C1 segment of cervical spinal cord (tissue), 14 donors: ENCODE measurements at places on chromosomes 1 and 21.

DNA sequence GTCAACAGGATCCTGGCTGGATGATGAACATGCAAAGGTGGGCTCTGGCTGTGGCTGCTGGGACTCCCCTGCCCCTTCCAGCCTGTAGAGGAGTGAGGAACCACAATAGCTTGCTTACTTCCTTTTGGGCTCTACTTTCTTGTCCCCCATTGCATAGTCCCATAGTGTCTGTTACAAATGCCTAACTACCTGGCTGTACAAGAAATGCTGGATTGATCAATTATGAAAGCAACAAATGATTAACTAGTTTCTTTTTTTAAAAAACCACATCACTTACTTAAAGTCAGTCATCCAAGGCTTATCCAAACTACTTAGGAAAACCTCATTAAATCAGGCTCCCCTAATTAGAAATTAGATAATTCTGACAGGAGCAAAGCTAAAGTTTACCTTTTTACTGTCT lies 514.1 kb upstream of the PKN2 start:
- no peak for DNase-seq

- DNase-seq = no peak
These were observed 14.2 kb upstream of the CYP4B1 start for GRCh38 chr1:46784666-46785065.

DNA sequence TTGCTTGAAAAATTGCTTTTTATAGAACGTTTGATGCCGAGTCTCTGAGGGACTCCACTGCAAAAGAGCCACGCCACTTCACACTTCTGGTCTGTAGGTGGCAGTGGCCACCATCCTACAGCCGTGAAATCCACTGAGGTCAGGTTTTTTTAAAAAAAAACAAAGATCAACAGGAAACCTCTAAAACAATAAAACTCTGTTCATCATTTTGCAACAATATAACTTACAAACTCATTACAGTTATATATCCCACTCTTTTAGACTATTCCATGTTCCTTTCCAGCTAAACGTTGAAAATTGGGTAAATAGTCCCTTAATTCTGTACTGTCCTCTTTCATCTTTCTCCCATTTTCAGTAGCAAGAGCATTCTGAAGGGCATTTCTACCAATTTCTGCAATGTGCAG lies 64.6 kb upstream of the FMN2 start:
- DNase-seq = no peak

DNA sequence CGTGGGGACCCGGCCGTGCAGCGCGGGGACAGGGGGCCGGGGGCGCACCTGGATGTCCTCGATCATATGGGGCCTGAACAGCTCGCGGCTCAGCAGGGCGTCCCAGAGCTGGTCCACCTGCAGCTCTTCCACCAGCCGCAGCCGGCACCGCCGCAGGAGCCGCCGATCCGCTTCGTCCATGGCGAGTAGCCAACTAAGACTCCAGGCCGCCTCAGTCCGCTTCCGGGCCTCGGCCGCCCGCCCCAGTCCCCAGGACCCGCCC lies at the start of gene CASP9:
TSS of gene CASP9 (minus strand) at position 195 of the 262 bp plus-strand sequence. CDS start at position 180, 15 bp downstream.
- DNase-seq = no peak

GRCh38 chr1:14852291-14852690 lies 253.8 kb downstream of the KAZN start:
- no peak for DNase-seq

GRCh38 chr21:17462276-17462981 lies 50.4 kb upstream of the CXADR start:
- no peak for DNase-seq

GRCh38 chr21:42225571-42226155 lies 6.7 kb downstream of the ABCG1 start:
- DNase-seq = no peak

- no peak for DNase-seq
These were observed 6.3 kb downstream of the PTGFRN start for GRCh38 chr1:116916002-116916401.

DNA sequence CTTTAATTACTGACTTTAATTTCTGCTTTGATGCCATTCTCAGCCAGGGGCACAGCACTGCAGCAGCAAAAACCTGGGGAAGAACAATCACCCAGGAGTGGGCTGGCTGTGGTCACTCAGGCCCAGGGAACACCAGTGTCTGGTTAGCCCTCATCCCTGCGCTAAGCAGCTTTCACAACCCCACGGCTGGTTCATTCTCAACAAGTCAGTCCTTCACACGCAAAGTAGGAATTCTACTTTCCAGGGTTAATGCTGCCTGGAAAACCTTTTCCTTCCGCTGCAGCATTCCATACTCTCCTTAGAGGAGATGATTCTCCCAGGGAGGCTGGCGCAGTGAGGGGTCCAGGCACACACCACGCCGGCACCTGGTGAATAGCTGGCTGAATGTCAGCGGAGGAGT lies 24.3 kb upstream of the KCNE1 start:
- no peak for DNase-seq

DNA sequence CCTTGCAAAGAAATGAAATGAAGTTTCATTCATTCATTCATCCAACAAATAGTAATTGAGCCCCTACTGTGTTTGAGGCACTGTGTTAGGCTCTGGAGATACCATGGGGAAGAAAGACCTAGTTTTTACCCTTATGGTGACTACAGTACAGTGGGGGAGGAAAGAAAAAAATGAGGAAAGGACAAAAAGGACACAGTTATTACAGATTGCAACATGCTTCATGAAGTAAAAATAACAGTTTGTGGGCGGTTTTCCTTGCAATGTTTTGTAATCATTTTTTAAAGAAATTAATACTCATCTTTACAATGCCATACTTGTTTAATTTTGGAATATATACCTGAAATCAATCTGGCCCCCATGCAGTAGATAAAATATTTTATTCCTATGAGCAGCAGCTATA lies 120.3 kb downstream of the TM2D1 start:
- DNase-seq = no peak

DNA sequence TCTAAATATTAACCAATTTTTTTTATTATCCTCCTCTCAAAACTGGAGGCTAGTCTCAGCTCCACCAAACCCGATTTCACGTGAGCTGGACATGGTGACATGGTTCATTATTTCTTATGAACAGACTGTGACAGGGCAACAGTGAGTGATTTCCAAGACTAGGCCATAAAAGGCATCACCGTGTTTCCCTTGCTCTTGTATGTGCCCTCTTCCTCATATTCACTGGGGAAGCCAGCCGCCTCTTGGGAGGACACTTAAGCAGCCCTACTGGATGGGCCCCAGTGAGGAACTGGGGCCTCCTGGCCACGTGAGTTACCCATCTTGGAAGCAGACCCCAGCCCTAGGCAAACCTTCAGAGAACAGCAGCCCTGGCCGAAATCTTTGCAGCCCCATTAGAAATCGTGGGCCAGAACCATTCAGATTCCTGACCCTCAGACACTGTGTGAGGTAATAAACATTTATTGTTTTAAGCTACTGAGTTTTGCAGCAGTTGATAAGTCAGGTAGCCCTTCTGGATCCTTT lies 105.0 kb downstream of the GALNT2 start:
- DNase-seq = no peak

DNA sequence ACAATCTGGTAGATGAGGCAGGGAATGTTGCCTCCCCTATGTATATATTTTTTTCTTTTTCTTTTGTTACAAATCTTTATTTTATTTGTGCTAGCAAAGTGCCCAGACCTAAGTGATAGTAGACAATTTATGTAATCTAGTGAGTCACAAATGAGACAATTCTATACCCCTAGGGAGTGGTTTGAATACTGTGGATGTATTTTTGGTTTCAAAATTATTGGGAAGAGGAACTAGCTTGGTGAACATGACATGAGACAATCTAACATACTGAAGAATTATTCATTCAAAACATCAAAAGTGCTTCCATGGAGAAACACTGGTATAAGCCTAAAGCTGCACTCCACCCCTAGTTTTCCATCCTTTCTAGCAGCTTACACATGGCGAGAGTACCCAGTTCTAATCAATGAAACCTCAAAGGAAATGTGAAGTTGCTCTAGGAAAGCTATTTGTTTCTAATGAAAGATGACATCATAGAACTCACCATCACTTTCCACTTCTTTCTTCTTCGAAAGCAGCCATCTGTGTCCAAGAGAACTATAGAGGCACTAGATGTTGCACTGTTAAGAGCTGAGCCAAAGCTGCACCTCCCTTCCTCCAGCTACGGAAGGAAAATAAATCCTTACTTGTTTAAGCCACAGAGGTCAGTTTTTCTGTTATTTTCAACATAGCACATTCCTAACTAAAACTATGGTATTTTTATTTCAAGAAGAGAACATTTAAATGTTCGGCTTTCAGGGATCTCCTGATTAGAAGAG lies 764.6 kb downstream of the LTN1 start:
- no peak for DNase-seq

DNA sequence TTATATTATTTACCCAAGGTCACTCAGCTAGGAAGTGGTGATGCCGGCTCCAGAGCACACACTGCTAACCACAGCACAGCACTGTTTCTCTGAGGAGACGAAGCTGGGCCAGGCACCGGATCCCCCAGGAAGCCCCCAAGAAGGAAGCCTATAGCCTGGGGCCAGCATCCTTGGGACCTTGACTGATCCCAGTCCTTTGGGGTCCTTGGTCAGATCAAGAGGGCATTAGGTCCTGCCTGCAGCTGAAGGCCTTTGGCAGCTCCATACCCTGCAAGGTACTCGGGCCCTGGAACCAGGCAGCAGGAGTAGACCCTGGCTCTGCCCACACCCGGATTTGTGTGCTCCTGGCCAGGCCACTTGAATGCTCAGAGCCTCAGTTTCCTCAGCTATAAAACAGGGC lies 128.0 kb downstream of the LACTBL1 start:
- DNase-seq = no peak

GRCh38 chr1:6554907-6555778 lies at the start of gene TAS1R1:
TAS1R1 (plus strand) TSS chr1:6555307; CDS start chr1:6555374, 67 bp downstream.
- no peak for DNase-seq

DNA sequence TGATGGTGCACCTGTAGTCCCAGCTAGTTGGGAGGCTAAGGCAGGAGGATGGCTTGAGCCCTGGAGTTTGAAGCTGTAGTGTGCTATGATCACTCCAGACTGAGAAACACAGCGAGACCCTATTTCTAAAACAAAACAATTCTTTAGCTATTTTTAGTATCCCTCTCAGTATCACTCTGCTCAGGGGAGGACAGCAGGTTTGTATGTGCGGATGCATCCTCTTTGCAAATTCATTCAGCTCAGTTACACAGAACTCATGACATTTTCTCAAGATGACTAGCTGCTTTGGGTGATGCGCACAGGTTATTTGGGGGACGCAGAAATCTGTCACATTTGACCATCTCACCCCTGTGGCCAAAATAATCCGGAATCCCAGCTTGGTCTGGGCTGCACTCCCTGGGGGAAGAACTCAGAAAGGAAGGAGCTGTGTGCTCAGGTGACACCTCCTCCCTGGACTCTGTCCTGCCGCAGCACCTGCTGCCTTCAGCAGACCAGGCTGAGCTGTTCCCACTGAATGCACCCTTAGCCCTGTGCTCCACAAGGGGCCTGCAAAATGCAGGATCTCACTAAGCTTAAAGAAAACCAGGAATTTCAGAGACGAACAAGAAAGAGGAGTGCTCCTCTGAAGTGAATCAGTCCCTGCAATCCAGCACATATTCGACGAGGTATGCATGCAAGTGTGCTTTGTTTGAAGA lies 89.5 kb upstream of the PGBD5 start:
- no peak for DNase-seq

GRCh38 chr1:175471039-175471800 lies 272.2 kb downstream of the TNR start:
- DNase-seq = no peak

DNA sequence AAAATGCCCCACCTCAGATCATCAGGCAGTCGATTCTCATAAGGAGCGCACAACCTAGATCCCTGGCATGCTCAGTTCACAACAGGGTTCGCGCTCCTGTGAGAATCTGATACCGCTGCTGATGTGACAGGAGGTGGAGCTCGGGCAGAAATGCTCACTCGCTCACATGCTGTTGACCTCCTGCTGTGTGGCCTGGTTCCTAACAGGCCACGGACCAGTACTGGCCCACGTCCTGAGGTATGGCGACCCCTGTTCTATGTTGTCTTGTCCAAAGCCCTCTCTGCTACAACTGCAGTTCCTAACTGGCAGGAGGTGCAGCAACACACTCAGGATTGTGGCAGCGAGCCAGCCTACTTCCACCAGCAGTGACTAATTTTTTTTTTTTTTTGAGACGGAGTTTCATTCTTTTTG lies 70.6 kb downstream of the CLSTN1 start:
- DNase-seq = no peak

DNA sequence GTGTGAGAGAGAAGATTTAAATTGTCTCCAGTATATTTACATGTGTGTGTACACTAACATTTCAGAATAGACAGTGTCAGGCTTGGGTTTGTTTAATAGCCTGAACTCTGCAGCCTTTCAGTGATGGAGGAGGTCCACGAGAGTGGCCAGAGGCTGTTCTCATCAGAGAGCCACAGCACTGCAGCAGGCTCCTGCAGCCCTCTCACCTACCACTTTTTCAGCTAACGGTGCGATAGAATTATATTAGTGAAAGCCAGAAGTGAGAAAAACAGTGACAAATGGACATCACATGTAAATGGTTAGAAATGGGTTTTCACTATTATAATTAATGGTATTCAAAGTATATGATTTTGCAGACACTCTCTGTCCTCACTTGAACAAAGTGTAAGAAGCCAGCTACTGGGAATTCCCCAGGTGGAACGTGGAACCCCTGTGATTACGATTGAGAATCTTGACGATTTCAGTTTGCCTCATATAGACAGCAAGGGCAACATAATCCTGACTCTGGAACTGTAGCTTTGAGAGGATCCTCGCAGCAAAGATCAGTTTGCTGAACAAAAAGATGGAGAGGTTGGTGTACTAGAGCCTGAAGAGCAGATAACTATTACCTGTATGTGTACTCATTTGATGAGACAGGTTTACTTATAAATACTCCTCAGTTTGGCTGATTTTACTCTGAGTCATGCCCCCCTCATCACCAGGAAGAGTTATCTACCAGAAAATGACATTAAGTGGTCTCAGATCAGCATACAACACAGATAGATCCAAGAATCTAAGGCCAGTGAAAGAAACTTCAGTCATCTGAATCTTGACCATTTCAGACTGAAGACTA lies 31.4 kb downstream of the IFI16 start:
- DNase-seq = no peak

- DNase-seq = no peak
These were observed 8.4 kb downstream of the EXTL1 start for GRCh38 chr1:26029864-26030481.

DNA sequence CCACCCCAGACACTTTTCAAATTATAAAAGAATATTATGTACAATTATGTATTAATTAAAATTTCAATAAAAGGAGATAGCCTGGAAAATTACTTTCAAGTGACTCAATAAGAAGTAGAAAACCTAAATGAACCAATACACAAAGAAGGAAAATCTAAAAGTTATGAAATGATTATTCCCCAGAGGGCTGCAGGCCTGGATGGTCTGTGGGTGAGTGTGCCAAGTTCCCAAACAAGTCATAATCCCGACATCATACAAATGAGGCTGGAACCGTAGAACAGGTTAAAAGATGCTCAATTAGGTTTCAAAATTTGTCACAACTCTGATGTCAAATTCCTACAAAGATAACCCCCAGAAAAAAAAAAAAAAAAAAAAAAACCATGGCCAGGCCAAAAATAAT lies 12.7 kb downstream of the SPATC1L start:
- no peak for DNase-seq

GRCh38 chr1:173114346-173114745 lies 63.6 kb upstream of the TNFSF18 start:
- DNase-seq = no peak

- DNase-seq = no peak
These were observed 37.7 kb upstream of the KCNJ15 start for GRCh38 chr21:38219049-38219628.

- no peak for DNase-seq
These were observed 85.4 kb upstream of the OLIG2 start for GRCh38 chr21:32940079-32941014.
